ENCODE measurements at places on chromosomes 6 and 20.

DNA sequence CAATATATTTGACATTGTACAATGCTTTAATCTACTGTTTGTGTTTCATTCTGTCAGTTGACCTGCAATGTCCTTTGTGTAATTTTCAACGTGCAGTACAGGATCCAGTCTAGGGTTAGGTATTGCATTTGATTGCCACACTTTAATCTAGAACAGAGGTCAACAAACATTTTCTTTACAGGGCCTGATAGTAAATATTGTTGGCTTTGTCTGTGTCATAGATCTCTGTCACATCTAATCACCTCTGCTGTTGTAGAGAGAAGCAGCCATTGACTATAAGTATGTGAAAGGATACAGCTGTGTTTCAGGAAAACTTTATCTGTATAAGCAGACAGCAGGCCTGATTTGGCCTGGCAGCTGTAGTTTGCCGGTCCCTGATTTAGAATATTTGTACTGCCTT, 39.3 kb downstream of the ATRN start:
- DNase-seq = no peak

DNA sequence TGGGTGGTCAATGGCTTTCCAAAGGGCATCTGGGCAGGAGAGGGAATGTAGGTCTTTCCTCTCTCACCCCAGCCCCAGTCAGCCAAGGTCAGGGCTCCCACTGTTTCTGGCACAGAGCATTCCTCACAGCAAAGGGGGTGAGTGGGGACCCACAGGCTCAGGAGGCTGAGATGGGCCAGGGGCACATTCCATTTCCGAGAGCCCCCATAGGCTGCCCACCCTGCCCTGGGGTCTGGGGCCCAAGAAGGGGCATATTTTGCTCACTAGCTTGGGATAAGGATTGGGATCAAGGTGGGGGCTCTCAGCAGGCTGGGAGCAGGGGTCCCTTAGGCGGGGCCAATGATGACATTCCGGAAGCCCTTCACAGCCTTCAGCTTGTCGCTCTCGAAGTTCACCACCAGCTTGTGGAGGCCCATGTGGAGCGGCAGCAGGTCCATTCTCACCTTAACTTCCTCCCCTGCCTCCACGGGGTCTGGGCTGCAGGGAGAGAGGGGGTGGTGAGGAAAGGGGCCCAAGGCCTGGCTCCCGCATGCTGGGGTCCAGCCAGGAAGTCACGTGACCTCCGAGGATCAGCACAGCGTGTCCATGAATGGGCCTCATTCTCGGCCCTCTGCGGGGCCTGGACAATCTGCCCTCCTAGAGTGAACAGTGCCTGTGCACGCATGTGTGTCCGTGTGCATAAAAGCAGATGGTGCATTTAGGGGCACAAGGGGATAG, 35.0 kb downstream of the TGM2 start:
- no peak for DNase-seq

DNA sequence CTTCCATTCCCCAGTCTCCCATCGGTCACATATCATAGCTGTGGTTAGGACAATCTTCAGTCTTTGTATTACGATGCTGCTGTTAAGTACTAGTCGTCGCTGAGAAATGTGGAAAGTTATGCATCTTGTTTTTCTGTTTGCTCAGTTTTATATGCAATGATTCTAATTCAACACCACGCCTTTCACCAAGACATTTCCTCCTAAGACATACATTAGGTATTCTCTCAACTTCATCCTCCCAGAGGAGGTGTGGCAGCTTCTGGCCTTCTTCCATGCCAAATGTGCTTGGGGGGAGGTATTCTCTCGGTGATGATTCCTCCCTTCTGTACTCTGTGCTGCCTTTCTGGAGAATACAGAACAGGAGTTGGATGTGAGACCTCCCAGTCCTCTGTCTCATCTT, 66.1 kb downstream of the B4GALT5 start:
- DNase-seq = no peak

- no peak for DNase-seq
These were observed 2.0 kb downstream of the CCM2L start for GRCh38 chr20:32012159-32012688.

GRCh38 chr6:39295611-39296011, 18.6 kb downstream of the KCNK17 start:
- DNase-seq = no peak

DNA sequence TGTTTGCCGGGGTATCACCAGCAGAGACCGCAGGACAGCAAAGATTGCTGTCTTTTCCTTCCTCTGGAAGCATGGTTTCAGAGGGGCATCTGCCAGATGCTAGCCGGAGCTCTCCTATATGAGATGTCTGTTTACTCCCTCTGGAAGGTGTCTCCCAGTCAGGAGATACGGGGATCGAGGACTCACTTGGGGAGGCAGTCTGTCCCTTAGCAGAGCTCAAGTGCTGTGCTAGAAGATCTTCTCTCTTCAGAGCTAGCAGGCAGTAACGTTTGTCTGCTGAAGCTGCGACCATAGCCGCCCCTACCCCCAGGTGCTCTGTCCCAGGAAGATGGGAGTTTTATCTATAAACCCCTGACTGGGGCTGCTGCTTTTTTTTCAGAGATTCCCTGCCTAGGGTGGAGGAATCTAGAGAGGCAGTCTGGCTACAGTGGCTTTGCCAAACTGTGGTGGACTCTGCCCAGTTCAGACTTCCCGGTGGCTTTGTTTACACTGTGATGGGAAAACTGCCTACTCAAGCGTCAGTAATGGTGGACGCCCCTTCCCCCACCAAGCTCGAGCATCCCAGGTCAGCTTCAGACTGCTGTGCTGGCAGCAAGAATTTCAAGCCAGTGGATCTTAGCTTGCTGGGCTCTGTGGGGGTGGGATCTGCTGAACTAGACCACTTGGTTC, 133.0 kb upstream of the FLRT3 start:
- no peak for DNase-seq

DNA sequence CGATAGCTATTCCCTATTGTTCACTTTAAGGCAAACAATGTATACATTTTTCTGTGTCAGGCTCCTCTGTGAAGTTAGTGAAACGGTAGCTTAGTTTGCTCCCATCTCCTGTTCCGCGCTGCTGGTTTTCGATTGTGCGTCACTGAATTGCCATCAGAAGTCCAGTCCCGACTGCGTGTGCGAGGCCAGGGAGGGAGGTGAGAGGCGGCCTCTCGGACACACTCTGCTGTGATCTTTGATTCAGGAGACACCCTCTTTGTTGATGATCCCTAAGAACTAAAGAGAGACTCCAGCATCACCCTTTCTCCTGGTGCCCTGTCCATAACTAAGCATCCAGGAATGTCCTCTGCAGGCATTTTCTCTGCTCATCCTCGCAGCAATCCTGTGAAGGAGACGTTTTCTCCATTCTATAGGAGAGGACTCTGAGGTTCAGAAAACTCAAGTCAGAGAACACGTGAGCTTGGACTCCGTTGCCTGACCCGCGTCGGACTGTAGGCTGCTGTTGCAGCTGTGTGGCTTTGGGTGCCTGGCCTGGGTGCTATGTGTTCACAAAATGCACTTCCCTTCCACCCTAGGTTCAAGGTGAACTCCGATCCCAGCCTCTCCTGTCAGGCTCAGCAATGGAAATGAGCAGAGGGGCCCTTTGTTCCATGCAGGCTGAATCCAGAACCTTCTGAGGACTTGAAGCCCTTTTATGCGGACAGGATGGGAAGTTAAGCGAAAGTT, 24.1 kb upstream of the UNC93A start:
- DNase-seq = no peak
